ENCODE measurements at places on chromosomes 4 and X.
A peak's percentile ranks its signal among the peaks of the same experiment; 100 is the strongest.

DNA sequence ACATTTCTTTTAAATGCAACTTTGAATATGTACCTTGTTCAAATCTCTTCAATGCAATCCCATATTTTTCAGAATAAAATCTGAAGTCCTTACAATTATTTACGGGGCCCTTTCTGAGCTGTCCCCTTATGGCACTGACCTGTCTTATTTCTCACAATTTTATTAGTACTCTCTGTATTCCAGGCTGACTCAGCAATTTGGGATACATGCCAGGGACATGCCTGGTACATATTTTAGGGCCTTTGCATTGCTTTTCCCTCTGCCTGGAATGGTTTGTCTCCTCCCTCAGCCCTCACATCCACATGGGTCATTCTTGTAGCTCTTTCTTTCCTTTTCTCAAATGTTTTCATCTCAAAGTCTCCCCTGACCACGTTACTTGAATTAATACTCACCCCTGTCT, 172.2 kb upstream of the TECRL start:
- DNase-seq = no peak

DNA sequence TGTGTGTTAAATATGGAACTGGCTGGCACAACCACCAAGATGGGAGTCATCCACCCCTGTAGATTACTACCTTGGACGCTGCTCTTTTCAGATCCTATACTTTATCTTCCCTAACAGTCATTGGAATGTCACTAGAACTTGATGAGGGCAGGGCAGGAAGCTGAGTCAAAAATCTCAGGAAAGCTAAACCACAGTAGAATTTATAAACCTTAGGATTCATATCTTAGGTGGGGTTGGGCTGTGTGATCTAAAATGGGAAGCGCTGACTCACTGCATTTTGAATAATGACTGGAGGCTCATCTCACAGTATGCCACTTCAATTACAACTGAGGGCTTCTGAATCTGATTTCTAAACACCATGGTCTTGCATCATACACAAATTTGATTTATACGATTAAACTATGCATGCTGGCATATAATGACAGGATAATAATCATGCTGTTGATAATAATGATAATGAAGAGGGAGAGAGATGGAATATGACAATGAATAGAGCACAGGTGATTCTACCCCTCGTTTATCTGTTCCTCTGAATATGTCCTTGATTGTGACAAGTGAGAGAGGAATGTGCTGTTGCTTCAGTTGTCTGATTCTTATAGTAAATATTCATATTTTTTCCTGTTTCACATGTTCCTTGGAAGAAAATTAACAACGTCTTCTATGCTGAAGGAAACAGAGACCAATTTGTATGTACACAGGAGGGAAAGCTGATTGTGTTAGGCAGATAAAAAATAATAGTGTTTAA, 270.3 kb upstream of the HS3ST1 start:
- DNase-seq = no peak

DNA sequence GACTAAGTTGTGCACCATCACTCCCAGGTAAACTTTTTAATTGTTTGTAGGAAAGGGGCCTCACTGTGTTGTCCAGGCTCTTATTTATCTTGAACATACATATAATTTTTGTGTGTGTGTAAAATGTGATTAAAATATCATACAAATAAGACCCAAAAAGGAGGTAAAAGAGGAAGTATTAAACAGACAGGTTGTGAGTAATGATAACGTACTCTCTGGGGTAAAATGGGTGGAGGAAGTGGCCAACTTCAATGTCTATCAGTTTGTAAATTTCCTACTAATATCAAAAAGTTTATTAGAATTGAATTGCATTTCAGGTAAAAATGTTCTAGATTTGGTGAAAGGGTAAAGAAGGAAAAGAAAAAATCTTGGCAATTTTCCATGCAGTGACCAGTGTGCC, 48.8 kb downstream of the SULT1E1 start:
- no peak for DNase-seq

DNA sequence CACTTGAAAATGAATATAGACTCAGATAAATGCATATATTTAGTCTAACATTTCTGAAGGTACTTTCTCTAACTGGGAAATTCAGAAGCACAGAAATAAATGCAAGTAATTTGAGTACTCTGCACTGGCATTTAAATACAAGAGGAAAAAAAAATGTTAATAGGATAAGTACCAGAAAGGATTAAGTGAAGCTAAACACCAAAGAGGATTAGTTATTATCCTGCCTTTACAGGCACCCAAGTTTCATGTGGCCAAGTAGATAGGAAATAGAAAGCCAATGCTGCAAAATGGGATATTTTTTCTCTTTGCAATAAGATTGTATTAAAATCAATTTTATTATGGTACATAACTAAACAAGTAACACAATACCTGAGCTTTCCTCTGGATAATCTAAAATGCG, 762.5 kb downstream of the PCDH7 start:
- DNase-seq = no peak

GRCh38 chr4:102076622-102077021, 268.7 kb downstream of the SLC39A8 start:
- DNase-seq = no peak

GRCh38 chr4:17064959-17065358, 166.5 kb upstream of the LDB2 start:
- DNase-seq = no peak

DNA sequence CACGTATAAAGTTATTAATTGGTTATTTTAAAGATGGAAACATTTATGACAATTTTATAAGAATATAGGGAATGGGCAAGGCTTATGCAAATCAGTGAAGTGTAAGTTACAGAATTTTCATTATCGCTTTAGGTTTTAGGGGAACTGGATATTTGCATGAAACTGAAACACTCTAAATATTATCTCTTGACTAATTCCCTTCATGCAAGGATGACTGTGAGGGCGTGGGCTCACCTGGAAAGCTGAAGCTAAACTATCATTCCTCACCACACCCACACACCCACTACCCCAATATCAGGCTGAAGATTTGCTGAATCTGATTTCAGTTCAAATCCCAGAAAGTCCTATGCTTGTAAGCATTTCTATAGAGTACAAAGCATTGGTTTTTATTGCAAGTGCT, 81.7 kb upstream of the ARHGAP24 start:
- no peak for DNase-seq

DNA sequence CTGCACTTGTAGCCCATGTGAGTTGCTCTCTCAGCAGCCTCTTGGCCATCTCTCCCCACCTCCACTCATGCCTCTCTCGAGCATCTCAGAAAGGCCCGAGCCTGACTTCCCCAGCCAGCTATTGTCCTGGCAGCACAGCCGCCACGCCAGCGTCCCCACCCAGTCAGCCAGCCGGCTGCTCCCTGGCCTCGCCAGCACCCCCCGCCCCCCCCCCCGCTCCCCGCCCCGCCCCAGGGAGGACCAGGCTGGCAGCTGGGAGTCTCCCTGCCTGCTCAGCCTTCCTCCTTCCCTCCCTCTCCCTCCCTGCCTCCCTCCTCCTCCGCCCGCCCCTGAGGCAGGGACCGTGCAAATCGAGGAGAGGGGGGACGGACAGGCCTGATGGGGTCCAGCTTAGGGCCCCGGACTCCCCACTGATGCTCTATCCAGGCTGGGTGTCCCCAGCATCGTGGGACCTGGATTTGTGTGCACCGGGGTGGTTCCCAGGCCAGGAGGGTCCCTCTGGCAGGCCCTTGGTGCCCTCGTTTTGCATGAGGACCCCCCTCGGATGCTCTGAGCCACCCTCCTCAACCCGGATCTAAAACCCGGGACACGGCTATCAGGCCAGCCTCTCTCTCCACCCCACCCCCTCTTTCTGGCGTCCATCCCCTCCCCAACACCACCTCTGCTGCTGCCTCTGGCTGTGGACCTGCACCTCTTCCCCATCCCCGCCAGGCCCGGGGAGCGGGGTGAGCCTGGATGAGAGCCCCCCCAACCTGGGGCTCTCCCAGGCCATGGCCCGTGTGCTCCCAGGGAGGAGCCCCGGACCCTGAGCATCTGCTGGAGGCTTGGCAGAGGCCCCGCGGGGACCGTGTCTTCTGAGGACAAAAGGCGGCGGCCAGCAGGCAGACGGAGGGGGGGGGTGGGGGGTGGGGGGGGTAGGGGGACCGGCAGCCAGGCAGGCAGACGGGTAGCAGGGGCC, at the start of gene GPR173:
Gene GPR173, plus strand, starts transcription at position 621 of the 958 bp plus-strand sequence. CDS start 27,833 bp downstream, outside the sequence.
- DNase-seq = peak; percentile 53

GRCh38 chrX:47585273-47585672, 3.0 kb downstream of the TIMP1 start:
- DNase-seq = no peak

DNA sequence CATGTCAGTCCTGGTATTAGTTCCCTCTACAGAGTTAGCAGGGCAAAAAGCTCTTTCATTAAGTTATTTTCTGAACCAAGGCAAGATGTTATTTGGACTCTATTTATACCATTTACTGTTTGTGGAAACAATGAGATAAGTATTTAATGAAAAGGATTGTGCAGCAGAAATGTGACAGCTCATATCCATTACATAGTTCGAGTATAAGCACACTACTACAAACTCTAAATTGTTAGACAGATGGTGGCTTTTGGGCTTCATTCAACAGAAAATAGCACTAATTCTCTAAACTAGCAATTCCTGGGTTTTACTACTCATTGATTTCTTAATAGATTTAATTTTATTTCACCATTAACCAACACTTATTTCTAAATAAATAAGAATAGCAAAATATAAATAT, 95.2 kb upstream of the ANK2 start:
- DNase-seq = no peak

DNA sequence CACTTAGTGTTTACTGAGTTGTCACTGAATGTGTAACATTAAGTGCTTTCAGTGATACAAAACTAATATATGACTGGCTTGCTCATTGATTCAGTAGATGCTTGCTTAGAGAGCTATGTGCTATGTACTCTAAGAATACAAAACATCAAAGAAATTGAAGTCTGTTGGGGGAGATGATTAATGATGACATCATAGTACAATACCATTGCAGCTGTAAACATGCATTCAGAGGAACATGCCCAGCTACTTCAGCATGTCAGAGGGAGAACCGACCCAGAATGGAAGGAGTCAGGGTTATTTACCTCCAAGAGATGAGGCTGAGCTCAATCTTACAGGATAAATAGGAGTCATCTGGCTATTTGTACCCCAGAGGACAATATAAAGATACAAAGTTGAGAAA, 290.8 kb downstream of the TENM3 start:
- DNase-seq = no peak

DNA sequence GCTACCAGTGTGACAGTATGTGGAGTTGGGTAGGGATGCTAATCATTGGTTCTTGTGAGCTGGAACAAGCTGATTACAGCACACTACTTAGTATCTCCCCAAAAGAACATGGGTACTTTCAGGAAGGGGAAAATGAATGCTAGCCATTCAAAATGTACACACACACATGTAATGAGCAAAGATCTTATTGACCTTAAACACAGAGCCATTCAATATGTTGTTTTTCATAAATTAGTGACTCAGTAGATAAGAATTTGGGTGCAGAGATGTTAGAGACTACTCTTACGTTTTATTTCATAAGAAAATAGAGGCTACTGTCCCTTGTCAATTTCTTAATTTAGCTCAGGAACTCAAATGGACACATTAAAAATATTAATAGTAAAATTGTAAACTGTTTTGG, 509.5 kb upstream of the ATOH1 start:
- no peak for DNase-seq

DNA sequence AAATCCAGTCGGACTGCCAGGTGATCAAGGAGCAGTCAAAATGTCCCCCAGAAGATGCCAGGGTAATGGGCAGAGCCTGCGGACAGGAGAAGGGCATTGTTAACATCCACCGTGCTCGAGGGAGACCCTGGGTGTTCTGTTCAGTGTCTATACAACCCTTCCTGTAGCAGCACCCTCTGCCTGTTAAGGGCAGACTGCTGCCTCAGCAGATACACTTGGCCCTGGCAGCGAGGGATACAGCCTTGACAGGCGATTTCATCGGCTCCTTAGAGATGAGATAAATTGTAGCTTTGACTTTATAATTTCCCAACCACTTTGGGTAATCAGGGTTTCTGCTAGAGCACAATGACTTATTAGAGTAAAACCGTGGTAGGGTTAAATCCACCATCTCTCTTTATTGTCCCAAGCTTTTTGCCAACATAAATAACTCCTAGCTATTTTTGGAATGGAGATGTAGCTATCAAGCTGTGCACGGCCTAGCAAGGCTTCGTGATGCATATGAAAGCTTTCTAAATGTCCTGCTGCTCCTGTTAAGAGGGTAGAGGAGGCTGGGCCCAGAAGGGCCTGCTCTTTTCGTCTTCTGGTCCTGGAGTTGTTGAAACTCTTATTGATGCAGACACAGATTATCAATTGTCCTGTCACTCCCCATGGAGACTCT, 195.9 kb downstream of the CPEB2 start:
- no peak for DNase-seq

- DNase-seq = no peak
These were observed at the start of gene MAGEB1 for GRCh38 chrX:30246769-30247489. TSS of gene MAGEB1 (plus strand) at chrX:30247146. CDS start at chrX:30250494, 3,348 bp downstream.

DNA sequence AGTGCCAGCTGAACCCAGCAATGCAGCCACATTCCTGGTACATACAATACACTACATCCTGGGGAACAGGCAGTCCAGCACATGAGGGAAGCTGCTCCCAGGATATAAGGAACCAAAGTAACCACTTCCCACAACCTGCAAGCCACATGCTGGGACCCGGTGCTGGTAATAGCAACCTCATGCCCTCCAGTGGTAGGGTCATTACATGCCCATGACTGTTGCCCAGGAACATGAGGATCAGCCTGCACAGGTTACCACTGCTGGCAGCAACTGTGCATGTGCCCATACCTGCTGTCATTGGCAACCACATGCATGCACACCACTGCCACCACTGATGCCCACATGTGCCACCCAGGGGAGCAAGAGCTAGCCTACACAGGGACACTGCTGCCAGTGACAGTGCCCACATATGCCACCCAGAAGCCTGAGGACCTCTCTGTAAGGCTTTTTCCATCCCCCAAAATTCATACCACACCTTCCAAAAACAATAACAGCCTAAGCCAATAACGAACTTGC, 1982.5 kb downstream of the ARAP2 start:
- no peak for DNase-seq

GRCh38 chr4:921830-922331, 10.2 kb downstream of the GAK start:
- no peak for DNase-seq

DNA sequence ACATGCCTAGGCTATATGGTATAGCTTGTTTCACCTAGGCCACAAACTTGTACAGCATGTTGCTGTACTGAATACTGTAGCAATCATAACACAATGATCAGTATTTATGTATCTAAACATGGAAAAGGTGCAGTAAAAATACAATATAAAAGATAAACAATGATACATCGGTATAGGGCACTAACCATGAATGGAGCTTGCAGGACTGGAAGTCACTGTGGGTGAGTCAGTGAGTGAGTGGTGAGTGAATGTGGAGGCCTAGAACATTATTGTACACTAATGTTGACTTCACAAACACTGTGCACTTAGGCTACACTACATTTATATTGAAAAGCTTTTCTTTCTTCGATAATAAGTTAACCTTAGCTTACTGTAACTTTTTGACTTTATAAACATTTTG, 45.6 kb upstream of the ANK2 start:
- no peak for DNase-seq

- DNase-seq = no peak
These were observed 22.1 kb downstream of the PDE6B start for GRCh38 chr4:647481-647880.

GRCh38 chr4:8841678-8842268, 29.9 kb downstream of the HMX1 start:
- no peak for DNase-seq

- DNase-seq = no peak
These were observed 416.6 kb downstream of the FGF13 start for GRCh38 chrX:138294951-138295350.

- no peak for DNase-seq
These were observed 66.1 kb downstream of the SNX25 start for GRCh38 chr4:185275501-185275900.

- DNase-seq = no peak
These were observed 391.5 kb upstream of the IGFBP7 start for GRCh38 chr4:57501720-57502119.
